ENCODE measurements at places on chromosomes 11 and 22. TPM values are rescaled to one million over a fixed set of nuclear protein-coding genes. Genes with fewer than 3 reads are reported as not detected.

Gene TMPRSS6
- total RNA-seq = not detected

Gene PIH1D2
- total RNA-seq = not detected

Gene TMEM151A
- total RNA-seq = not detected

Gene MFNG
- 18.1 TPM for total RNA-seq

Gene NRIP3
- total RNA-seq = 5.3 TPM

Gene CECR2
- not detected for total RNA-seq

Gene C11orf16
- not detected for total RNA-seq

Gene SPCS2
- 62.3 TPM for total RNA-seq

Gene TMPRSS5
- total RNA-seq = not detected

DNA sequence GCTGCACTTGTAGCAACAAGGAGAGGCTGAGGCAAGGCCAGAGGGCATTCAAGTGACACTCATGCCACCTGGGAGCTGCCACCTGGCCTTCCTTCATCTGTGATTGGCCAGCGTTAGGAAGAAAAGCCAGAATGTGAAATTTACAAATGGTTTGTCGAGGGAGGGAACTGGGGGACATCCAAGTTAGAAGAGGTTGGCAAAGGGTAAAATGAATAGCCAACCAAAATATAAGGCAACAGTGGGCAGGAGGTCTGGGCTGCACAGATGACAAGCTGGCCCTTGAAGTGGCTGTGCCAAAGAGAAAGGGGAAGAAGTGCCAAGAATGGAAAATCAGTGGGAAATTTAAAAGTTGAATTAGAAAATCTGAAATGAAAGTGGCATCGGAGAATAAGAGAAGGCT is 221.4 kb downstream of the C11orf91 start:
- H3K27ac ChIP-seq = no peak overlapping the region
- no peak for DNase-seq
- H3K27me3 ChIP-seq = no peaks in the 10 kb centered on the region
- H3K4me1 ChIP-seq = no peaks in the 10 kb centered on the region

- peak overlapping the region; percentile 30 for H3K4me3 ChIP-seq
- H3K27me3 ChIP-seq = no peaks in the 10 kb centered on the region
- peak overlapping the region; percentile 51 for H3K27ac ChIP-seq
- peaks cover 64% of the 10 kb centered on the region for H3K4me1 ChIP-seq
- DNase-seq = no peak
These were observed 114.0 kb downstream of the SIK3 start for GRCh38 chr11:116984186-116984585.

GRCh38 chr22:37654563-37655251 is 3.8 kb upstream of the PDXP start:
- H3K27me3 ChIP-seq = no peaks in the 10 kb centered on the region
- DNase-seq = no peak
- no peak overlapping the region for H3K27ac ChIP-seq
- no peaks in the 10 kb centered on the region for H3K36me3 ChIP-seq

DNA sequence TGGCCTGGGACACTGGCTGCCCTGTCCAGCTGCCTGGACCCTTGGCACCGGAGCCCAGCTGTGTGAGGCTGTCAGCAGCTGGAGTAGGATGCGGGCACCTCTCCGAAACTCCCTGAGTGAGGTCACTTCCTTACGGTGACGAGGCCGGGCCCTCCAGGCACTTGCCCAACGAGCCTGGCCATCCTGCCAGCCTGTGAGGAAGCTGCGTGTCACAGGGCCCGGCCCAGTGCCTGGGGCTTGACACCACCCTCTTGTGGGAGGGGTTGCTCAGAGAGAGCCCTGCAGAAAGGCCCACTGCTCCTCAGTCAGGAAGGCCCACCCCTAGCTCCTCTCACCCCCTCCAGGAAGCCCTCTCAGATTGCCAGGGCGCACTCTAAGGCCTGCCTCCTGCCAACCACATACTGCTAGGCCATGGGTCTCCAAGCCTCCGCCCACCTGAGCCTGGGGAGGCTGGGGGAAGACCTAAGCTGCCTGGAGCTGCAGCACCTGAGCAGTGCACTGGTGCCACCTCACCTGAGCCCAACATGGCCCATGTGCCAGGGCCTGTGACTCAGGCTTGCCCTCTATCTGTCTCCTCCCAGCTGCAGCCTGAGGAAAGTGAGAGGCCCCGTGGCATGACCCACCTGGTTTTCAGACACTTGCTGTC is 4.3 kb upstream of the PHLDA2 start:
- peak overlapping the region; percentile 79 for H3K27ac ChIP-seq
- peaks cover 3% of the 10 kb centered on the region for H3K4me1 ChIP-seq
- no peaks in the 10 kb centered on the region for H3K27me3 ChIP-seq
- peak overlapping the region; percentile 31 for H3K4me3 ChIP-seq
- DNase-seq = peak; percentile 65

- no peaks in the 10 kb centered on the region for H3K4me1 ChIP-seq
- no peak for DNase-seq
- H3K36me3 ChIP-seq = no peaks in the 10 kb centered on the region
- H3K27me3 ChIP-seq = no peaks in the 10 kb centered on the region
- no peak overlapping the region for H3K27ac ChIP-seq
These were observed 90.9 kb downstream of the ENTHD1 start for GRCh38 chr22:39802682-39803081.

- H3K4me3 ChIP-seq = peak overlapping the region; percentile 39
- no peaks in the 10 kb centered on the region for H3K27me3 ChIP-seq
- no peak for DNase-seq
- peaks cover 85% of the 10 kb centered on the region for H3K4me1 ChIP-seq
These were observed 18.5 kb downstream of the SPECC1L start for GRCh38 chr22:24289114-24289513.

- no peaks in the 10 kb centered on the region for H3K27me3 ChIP-seq
- no peaks in the 10 kb centered on the region for H3K36me3 ChIP-seq
- no peak for DNase-seq
- H3K27ac ChIP-seq = no peak overlapping the region
These were observed 20.0 kb upstream of the ADA2 start for GRCh38 chr22:17239156-17239701.

- peaks cover 10% of the 10 kb centered on the region for H3K4me1 ChIP-seq
- H3K4me3 ChIP-seq = no peak overlapping the region
- no peaks in the 10 kb centered on the region for H3K36me3 ChIP-seq
- no peaks in the 10 kb centered on the region for H3K27me3 ChIP-seq
- no peak for DNase-seq
These were observed 12.2 kb downstream of the AP2A2 start for GRCh38 chr11:937841-938261.

DNA sequence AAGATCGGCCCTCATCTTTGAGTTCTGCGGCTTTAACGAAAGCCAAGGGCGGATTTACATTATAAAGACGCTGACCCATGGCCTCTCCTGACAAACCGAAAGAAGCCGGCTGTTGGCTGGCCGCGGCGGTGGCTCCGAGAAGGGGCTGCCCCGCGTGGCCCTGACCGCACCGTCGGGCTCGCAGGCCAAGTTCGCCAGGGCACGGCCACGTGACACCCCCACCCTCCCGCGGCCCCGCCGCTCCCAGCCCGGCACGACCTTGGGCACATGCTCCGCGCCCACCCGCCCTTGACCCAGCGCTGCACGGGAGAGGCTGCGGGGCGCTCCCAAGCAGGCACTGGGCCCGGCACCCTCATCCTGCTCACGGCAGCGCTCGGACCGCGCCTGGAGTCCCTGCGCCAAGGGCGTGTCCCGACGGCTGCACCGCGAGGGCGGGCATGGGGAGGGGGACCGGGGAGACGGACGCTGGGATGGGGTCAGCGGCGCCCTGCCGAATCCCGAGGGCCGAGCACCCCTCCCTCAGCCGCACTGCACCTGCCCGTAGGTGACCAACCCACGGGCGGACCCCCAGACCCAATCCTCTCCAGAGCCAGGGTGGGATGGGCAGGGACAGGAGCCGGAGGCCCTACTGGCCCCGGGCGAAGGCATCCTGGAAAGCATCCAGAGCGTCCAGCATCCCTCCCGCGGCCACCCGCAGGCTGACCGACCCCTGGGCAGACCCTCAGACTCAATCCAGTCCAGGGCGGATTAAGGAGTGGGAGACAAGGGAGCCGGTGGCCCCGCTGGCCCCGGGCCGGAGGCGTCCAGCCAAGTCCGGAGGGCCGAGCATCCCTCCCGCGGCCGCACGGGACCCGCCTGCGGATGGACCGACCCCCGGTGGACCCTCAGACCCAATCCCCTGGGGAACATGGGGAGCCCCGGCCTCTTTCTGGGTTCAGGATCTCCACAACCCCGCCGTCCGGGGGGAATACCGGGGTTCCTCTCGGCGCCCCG is 759 bp downstream of the CPT1A start:
- DNase-seq = no peak
- peak overlapping the region; percentile 86 for H3K4me3 ChIP-seq
- peaks cover 20% of the 10 kb centered on the region for H3K4me1 ChIP-seq
- no peaks in the 10 kb centered on the region for H3K36me3 ChIP-seq
- H3K27ac ChIP-seq = peak overlapping the region; percentile 94

- H3K27ac ChIP-seq = no peak overlapping the region
- H3K4me1 ChIP-seq = peaks cover 10% of the 10 kb centered on the region
- H3K36me3 ChIP-seq = no peaks in the 10 kb centered on the region
- H3K27me3 ChIP-seq = no peaks in the 10 kb centered on the region
- no peak for DNase-seq
- no peak overlapping the region for H3K4me3 ChIP-seq
These were observed 5.6 kb upstream of the UCP2 start for GRCh38 chr11:73988227-73988626.

- H3K4me1 ChIP-seq = no peaks in the 10 kb centered on the region
- H3K36me3 ChIP-seq = no peaks in the 10 kb centered on the region
- H3K27me3 ChIP-seq = no peaks in the 10 kb centered on the region
- H3K27ac ChIP-seq = no peak overlapping the region
- DNase-seq = no peak
These were observed 25.8 kb downstream of the PHF21B start for GRCh38 chr22:44983878-44984482.

- H3K4me1 ChIP-seq = peaks cover 55% of the 10 kb centered on the region
- peaks cover 18% of the 10 kb centered on the region for H3K36me3 ChIP-seq
- no peak for DNase-seq
- no peak overlapping the region for H3K27ac ChIP-seq
These were observed 7.8 kb downstream of the FTH1 start for GRCh38 chr11:61959678-61960077.

GRCh38 chr11:109960831-109961230 is 132.4 kb upstream of the ZC3H12C start:
- no peak overlapping the region for H3K4me3 ChIP-seq
- no peaks in the 10 kb centered on the region for H3K27me3 ChIP-seq
- no peak overlapping the region for H3K27ac ChIP-seq
- DNase-seq = no peak
- H3K36me3 ChIP-seq = no peaks in the 10 kb centered on the region

DNA sequence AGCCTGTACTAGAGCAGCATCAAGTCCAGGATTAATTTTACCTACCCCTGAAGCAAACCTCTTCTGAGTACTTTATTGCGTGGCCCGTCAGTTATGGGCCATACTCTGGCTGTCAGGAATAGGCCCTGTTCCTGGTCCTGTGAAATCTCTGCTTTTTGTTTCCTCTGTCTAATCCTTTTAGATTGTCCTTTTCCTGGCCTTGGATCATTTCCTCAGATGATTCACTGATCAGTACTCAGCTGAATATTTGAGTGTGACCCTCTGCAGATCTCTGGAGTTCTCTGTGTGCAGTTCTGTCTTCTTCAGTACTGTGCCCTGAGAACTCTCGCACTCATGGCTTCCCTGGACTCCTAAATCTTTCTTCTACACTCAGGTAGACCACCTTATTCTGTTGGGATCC is 123.5 kb downstream of the UVRAG start:
- H3K4me3 ChIP-seq = no peak overlapping the region
- no peaks in the 10 kb centered on the region for H3K4me1 ChIP-seq
- H3K27me3 ChIP-seq = no peaks in the 10 kb centered on the region
- no peak for DNase-seq
- no peaks in the 10 kb centered on the region for H3K36me3 ChIP-seq

- H3K36me3 ChIP-seq = peaks cover 11% of the 10 kb centered on the region
- H3K4me3 ChIP-seq = peak overlapping the region; percentile 87
- no peak for DNase-seq
- peaks cover 14% of the 10 kb centered on the region for H3K4me1 ChIP-seq
- peak overlapping the region; percentile 85 for H3K27ac ChIP-seq
These were observed 924 bp upstream of the FADD start for GRCh38 chr11:70201882-70202861.

- H3K4me3 ChIP-seq = no peak overlapping the region
- H3K27ac ChIP-seq = no peak overlapping the region
- DNase-seq = no peak
- H3K36me3 ChIP-seq = no peaks in the 10 kb centered on the region
- H3K4me1 ChIP-seq = no peaks in the 10 kb centered on the region
- no peaks in the 10 kb centered on the region for H3K27me3 ChIP-seq
These were observed 78.7 kb downstream of the ENTHD1 start for GRCh38 chr22:39814899-39815298.

- H3K36me3 ChIP-seq = no peaks in the 10 kb centered on the region
- no peak for DNase-seq
- no peaks in the 10 kb centered on the region for H3K27me3 ChIP-seq
These were observed 111.6 kb upstream of the ANO1 start for GRCh38 chr11:69966583-69966835.

GRCh38 chr22:33792832-33793231 is 127.4 kb downstream of the LARGE1 start:
- no peak overlapping the region for H3K4me3 ChIP-seq
- no peaks in the 10 kb centered on the region for H3K27me3 ChIP-seq
- no peak for DNase-seq
- no peaks in the 10 kb centered on the region for H3K36me3 ChIP-seq
- H3K27ac ChIP-seq = no peak overlapping the region

DNA sequence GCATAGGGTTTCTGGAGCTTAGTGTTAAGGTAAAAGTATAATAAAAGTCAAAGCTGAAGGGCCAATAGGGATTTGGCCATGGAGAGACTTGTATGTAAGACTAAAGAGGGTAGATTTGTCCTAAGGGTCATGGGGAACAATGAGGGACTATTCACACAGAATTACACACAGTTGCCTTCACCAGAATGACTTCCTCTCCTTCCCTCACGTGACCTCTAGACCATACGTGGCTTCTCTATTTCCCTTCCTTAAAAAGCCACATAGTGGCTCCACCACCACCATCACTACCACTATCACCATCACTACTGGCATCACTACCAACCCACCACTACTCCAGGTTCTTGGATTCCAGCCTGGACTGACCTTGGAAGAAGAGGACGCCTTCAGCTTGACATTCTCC is 2.8 kb downstream of the HPX start:
- H3K4me3 ChIP-seq = no peak overlapping the region
- H3K27ac ChIP-seq = no peak overlapping the region
- H3K36me3 ChIP-seq = no peaks in the 10 kb centered on the region

GRCh38 chr22:42561856-42562255 is 8.1 kb downstream of the SERHL2 start:
- H3K36me3 ChIP-seq = no peaks in the 10 kb centered on the region

- DNase-seq = no peak
- peaks cover 6% of the 10 kb centered on the region for H3K4me1 ChIP-seq
- H3K36me3 ChIP-seq = no peaks in the 10 kb centered on the region
- peak overlapping the region; percentile 82 for H3K4me3 ChIP-seq
- H3K27ac ChIP-seq = peak overlapping the region; percentile 45
These were observed 638 bp downstream of the NRGN start for GRCh38 chr11:124740277-124740882.

DNA sequence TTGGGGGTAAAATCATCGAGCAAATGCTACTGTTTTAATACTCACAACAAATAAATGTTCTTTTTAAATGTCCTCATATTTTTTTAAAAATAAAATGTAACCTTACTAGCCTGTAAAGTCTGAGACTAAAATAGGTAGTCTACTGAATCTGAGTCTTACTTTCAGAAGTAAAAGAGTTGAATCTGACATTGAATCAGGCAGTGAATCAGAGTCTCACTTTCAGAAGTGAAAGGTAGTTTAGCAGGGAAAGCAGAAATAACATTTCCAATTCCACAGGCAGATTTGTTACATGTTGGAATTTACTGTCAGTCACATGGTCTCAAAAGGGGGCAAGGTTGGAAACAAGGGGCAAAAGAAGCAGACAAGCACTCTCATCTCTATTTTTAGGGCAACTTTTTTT is 143.0 kb downstream of the ELP4 start:
- no peaks in the 10 kb centered on the region for H3K27me3 ChIP-seq
- no peak overlapping the region for H3K4me3 ChIP-seq
- no peak for DNase-seq
- no peak overlapping the region for H3K27ac ChIP-seq
- peaks cover 3% of the 10 kb centered on the region for H3K4me1 ChIP-seq

Measured in thoracic aorta (tissue), 2 donors.